ENCODE measurements at places on chromosomes 11 and 22.
A peak's percentile ranks its signal among the peaks of the same experiment; 100 is the strongest.

DNA sequence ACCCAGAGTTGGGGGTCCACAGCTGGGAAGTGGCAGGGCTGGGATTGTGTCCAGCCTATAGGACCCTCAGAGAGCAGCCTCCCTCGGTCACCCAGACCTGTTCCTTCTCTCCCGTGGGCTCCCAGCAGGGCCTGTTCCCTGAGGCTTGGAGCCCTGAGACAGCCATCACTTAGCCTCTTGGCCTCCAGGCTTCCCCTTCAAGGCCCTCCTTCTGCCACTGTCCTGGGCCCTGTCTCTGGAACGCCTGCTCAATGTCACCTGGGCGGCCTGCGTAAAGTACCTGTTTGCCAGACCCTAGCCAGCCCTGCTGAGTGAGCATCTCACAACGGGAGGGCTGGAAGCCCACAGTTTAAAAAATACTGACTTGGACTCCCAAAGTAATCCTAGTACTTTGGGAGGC lies 6.5 kb downstream of the MGAT3 start:
- no peak for DNase-seq

DNA sequence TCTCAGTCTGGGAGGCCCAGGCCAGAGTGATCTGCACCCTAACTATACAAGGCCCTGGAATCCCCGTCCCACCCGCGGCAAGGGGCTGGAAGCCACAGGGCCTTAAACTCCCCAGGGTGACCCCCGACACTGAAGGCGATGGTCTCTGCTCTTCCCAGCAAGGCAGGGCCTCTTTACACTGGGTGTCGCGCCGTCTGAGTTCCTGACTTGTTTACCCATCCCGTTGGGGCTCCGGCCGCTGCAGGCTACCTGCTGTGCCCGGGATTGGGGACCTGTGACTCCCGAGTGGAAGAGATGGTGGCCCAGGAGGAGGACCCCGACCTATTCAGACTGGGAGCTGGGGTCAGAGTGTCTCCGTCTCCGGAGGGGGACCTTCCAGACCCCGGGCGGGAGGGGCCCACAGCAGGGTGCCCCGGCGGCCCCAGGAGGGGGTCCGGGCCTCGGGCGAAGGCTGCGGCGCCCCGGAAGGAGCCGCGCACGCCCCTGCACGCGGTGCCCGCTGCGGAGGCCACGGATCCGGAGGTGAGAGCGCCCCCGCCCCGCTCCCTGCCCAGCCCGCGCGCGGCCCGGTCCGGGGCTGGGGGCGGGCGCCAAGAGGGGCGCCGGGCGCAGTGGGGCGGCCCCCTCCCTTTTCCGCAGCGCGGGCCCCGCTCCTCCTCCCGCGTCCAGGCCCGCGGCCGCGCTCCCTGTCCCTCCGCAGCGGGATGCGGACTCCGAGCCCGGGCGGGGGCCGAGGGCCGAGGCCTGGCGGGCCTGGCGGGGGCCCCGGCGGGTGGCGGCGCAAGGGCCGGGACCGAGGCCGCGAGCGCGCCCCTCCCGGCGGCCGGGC lies 560 bp upstream of the MPPED1 start:
- DNase-seq: no peak

DNA sequence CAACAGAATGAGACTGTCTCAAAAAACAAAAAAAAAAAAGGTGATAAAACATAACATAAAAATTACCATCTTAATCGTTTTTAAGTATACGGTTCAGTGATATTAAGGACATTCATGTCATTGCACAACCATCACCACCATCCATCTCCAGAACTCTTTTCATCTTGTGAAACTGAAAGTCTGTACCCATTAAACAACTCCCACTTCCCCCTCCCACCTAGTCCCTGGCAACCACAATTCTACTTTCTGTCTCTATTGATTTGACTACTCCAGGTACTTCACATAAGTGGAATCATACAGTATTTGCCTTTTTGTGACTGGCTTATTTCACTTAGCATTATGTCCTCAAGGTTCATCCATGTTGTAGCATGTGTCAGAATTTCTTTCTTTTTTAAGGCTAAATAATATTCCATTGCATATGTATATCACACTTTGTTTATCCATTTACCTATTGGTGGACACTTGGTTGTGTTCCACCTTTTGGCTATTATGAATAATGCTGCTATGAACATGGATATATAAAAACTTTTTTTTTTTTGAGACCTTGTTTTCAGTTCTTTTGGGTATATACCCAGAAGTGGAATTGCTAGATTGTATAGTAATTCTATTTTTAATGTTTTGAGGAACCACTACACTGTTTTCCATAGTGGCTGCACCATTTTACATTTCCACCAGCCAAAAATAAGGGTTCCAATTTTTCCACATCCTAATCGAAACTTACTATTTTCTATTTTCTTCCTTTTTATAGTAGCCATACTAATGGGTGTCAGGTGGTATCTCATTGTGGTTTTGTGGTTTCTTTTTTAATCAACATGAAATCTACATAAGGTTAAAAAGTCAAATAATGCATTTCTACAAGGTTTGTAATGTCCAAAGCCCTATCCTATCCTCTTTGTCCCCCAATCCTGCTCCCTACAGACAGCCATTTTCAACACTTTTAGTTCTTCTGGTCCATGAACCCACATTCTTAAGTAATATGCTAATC lies 23.4 kb upstream of the PIK3C2A start:
- DNase-seq: no peak

DNA sequence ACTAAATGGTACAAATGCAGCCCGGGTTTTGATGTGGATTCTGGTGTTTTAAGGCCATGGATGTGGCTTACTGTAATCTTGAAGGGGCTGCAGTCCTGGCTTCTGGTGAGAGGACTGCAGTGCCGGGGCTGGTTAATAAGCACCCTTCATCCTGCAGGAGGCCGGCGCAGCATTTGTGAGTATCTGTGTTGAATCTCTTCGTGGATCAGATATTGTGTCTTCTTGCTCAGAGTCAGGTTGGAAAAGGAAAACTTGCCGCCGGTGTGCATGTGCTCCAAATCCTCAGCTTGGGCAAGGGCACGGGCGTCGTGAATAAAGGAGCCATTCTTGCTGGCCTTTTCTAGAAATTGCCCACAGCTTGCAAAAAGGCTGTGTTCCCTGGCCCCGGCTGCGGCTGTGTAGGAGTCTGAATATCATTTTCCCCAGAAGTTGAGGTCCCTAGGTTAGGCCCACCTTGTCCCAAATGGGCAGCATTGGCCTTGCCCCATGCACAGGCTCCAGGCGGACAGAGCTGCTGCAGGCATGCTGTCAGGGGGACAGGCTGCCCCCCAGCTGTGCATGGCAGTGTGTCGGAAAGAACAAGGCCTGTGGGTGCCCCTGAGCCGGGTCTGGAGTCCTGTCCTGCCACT lies 28.9 kb upstream of the PARVB start:
- no peak for DNase-seq

GRCh38 chr11:29527391-29527936 lies 489.4 kb downstream of the KCNA4 start:
- no peak for DNase-seq

DNA sequence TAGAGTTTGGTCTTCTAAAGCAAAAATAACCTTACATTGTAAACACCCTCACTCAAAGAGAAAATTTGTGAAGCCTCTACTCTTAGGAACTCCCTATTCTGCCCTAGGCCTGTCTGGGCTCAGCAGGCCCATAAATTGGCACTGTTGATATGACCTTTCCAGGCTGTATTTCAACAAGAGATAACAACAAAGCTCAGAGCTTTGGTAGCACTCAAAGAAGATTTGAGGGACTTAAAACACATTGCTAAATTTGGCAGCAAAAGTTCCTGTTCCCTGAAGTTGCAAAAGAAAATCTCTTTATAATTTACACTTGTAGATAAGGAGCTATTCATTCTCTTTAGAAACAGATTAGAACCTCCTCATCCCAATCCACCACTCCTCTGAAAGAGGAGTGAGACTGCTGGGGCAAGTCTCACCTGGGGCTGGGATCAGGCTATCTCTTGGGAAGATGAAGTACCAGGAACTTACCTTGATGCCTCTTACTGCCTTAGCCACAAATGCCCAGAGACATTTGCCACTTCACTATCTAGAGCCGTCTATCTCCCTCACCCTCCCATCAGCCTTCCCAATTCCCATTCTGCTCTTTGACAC lies 110.4 kb upstream of the AKIP1 start:
- no peak for DNase-seq

GRCh38 chr22:46538814-46539160 lies 1.4 kb upstream of the CELSR1 start:
- DNase-seq: no peak

DNA sequence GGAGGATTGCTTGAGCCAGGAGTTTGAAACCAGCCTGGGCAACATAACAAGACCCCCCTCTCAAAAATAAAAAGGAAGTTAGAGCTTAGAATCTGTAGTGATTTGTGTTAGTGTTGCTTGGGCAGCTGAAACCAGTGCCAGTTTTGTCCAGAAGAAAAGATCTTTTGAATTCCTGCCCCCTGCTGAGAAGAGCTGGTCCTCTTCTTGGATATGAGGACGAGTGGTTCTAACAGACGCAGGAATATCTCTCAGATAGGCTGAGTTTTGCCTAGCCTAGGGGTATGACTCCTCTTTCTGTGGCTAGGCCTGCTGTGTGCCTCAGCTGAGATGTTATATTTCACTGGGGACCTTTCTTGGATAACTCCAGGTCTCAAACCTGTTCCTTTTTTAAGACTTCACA lies 102.8 kb downstream of the STIM1 start:
- DNase-seq: no peak

- DNase-seq: peak; percentile 35
These were observed 182.8 kb downstream of the C11orf87 start for GRCh38 chr11:109604481-109605400.
